Stimulated activated naive CD4-positive, alpha-beta T cell treated with Interleukin-2 at 50 U/mL for 16 hours (primary cell): ENCODE measurements at places on chromosomes 7 and 10.

GRCh38 chr10:13505052-13505680 lies 23.6 kb downstream of the BEND7 start:
- DNase-seq = no peak

DNA sequence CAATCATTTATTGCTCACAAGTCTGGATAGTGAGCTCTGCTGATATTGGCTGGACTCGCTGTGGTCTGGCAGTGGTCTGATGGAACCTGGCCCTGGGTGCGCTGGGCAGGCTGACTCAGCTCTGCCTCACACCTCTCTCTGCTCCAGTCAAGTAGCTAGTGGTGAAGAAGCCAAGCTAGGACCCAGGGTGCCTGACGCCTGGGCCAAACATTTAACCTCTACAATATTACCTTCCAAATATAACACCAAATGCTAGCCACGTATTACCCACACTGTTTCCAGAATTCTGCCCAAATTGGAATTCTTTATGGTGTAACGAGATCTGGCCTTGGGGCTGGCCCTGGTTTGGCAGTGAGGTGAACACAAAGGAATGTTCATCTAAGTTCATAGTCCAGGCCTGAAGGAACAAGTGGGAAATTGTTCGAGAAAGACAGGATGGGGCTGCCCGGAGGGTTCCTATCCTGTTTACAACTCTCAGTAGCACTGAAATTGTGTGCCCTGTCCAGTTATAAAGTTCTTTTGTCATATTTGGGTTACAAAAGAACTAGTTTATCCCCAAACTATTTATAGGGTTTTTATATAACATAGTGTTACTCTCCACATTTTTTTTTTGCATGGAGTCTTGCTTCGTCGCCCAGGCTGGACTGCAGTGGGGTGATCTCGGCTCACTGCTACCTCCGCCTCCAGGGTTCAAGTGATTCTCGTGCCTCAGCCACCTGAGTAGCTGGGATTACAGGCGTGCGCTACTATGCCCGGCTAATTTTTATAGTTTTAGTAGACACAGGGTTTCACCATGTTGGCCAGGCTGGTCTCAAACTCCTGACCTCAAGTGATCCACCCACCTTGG lies 16.3 kb downstream of the OR2AE1 start:
- DNase-seq = no peak

DNA sequence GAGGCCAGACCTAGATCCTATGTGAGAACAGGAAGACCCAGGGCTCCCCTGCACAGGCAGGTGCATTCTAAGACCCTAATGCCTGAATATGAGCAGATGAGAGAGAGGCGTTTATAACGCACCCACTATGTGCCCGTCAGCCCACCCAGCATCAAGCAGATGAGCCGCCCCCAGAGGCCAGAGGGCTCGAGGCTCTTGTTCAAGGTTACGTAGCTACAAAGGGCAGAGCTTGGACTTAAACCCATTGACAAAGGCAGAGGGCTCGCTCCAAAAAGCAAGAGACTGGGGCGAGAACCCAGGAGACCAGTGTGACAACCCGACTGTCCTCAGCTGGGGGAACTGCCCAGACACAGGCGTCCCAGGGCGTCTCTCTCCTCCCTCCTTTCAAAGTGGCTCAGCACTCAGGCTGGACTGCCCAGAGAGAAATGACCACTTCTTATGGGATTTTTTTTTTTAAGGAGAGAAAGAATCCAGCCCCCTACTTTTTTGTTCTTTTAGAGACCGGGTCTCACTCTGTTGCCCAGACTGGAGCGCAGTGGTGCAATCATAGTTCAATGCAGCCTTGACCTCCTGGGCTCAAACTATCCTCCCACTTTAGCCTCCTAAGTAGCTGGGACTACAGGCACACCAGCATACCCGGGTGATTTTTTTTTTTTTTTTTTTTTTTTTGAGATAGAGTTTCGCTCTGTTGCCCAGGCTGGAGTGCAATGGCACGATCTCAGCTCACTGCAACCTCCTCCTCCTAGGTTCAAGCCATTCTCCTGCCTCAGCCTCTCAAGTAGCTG lies 40.1 kb downstream of the TNRC18 start:
- DNase-seq = no peak

- no peak for DNase-seq
Observed at GRCh38 chr10:6774406-6774805, 194.3 kb upstream of the PRKCQ start.

DNA sequence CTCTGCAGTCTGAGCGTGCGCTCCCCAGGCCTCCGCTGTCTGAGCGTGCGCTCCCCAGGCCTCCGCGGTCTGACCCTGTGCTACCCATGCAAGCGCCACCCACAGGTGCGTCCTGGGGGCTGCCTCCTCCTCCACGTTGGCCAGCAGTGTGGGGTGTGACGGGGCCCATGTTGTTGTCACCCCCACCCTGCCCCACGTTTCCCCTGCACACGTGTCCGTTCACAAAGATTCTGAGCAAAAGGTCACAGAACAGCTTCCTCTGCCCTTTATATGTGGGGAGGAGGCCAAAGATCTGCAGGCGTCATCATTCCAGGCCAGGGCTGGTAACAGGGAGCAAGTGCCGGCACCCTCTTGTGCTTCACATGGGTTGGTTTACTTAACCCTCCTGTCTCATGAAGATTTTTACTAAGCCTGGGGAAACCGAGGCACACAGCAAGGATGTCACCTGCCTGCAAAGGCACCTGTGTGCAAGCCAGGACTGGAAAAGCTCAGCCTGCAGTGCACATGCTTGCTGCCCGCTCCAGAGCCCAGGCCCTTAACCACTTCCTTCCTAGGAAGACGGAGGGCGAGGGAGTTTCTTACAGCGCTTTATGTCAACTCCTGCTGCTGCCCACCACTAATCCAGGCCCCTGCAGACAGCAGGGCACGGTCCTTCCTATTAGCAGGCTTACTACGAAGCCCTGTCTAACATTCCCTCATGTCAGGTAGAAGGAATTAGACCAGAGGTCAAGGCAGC lies 4.8 kb downstream of the GPR146 start:
- DNase-seq = no peak

- DNase-seq = no peak
Observed at GRCh38 chr7:33806298-33807154, 98.8 kb upstream of the BMPER start.
